ENCODE measurements at places on chromosomes 13 and 19.
A peak's percentile ranks its signal among the peaks of the same experiment; 100 is the strongest.

DNA sequence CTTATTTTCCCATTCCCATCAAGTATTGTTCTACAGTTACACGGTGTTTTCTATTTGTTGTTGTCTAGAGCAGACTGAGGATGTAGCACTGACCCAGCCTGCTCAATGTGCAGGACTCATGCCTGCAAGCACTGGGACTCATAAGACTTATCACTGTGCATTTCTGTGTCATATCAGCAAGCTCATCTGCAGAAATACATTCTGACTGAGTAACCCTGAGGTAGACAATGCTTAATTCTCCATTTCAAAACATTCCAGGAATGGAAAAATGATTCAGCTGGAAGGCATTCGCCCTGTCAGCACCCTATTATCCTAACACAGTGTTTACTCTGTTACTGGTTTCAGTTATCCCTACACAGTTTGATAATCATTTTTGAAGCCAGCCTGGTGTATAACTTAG lies 2506.4 kb downstream of the PCDH9 start:
- no peak for DNase-seq

GRCh38 chr19:56727677-56728076 lies 56.1 kb upstream of the ZNF835 start:
- no peak for DNase-seq

- no peak for DNase-seq
These were observed 3.1 kb downstream of the ATP12A start for GRCh38 chr13:24683351-24683750.

DNA sequence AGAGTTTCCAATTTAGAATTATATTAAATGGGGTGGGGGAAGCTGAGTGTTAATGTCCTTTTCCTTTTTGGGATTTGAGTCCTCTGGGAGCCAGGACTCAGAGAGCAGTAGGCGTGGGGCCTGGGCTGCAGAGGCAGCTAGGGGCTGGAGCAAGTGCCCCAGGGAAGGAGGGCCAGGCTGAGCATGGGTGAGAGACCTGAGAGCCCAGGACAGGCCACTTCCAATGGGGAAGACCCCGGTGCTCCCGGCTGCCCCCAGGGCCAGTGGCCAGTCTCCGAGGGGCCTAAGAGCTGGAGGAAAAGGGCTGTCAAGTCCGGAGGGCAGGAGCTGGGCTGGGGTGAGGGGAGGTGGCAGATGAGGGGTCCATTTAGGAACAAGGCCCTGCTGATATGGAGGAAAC lies 371.5 kb downstream of the ZNF536 start:
- no peak for DNase-seq

GRCh38 chr19:14916848-14917247 lies 24.4 kb upstream of the OR7C2 start:
- no peak for DNase-seq

DNA sequence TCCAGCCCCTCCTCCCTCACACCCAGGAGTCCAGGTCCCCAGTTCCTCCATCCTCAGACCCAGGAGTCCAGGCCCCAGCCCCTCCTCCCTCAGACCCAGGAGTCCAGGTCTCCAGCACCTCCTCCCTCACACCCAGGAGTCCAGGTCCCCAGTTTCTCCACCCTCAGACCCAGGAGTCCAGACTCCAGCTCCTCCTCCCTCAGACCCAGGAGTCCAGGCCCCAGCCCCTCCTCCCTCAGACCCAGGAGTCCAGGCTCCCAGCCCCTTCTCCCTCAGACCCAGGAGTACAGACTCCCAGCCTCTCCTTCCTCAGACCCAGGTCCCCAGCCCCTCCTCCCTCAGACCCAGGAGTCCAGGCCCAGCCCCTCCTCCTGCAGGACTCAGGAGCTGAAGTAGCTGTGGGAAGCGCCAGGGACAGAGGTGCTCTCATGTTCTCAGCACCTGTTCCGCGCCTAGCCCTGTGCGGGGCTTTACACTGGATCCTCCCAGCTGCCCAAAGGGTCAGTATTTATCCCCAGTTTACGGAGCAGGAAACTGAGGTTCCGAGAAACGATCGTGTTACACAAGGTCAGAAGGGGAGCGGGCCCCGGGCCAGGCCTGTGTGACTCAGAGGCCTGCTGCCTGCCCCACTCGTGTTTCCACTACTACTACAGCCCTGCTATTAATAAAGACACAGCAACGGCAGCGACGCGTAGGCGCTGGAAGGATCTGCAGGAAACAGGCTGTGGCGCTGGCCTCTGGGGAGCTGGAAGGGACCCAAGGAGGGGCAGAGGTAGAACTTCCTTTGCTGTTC lies 1.7 kb upstream of the SBK3 start:
- DNase-seq = no peak

- DNase-seq = no peak
These were observed 4.1 kb downstream of the CCDC70 start for GRCh38 chr13:51865838-51866237.

DNA sequence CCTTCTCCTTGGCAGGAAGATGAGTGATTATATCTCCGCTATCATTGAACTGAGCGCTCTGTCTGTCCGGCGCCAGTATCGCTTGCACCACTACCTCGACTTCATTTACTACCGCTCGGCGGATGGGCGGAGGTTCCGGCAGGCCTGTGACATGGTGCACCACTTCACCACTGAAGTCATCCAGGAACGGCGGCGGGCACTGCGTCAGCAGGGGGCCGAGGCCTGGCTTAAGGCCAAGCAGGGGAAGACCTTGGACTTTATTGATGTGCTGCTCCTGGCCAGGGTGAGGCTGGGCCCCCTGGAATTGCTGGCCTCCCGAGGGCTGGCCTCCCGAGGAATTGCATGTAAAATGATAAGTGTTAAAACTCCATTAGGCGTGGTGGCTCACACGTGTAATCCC lies 32.1 kb downstream of the CYP4F22 start:
- DNase-seq = no peak

GRCh38 chr19:32380269-32380668 lies 25.3 kb upstream of the DPY19L3 start:
- DNase-seq = no peak

DNA sequence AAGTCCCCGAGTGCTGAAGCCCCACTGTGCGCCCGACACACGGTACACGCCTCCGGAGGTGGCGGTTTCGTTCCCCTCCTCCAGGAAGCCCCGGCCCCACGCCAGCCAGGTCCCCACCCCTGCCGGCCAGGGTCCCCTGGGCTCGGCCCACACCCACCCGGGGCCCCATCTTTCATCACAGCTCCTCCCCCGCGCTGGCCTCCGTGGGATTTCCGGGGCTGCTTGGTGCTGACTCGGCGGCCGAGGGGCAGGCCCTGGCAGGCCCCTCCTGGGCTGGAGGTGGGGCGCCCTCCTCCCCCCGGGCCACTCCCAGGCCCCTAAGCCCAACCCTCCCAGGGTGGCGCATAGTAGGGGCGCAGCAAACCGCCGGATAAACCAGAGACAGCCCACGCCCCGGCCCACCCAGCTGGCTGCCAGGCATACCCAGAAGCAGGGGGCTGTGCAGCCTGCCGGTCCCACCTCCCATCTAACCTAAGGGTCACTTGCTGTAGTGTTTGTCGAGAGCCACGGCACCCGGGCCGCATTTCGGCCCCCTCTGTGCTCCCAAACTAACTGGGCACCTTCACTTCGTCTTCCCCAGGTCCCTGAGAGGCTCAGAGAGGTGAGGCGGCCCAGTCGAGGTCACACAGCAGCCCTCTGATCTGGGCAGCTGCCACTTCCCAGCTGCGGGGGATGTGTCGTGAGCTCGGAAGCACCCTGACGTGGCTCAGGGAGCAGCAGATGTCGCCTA lies 6.6 kb downstream of the ZBTB7A start:
- DNase-seq = no peak

DNA sequence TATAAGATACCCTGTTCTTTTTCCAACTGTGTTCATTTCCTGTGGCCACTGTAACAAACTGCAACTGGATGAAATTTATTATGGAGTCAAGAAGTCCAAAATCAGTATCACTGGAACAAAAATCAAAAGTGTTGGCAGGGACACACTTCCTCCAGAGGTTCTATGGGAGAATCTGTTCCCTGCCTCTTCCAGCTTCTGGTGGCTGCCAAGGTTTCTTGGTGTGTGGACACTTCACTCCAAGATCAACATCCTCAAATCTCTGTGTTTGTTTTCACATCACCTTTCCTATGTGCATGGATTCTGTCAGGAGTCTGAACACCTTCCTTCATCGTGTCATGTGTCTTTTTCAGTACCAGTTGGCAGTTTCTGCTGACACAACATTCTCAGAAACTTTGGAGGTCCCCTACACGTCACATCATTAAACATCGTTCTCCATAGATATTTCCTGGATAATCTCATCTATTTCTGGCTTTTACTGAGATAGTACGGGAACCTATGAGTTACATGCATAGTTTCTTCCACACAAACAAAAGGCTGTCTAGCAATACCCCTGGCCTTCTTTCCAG lies 15.2 kb upstream of the EFNB2 start:
- DNase-seq = no peak

- DNase-seq = peak; percentile 60
These were observed 14.7 kb upstream of the ADGRE5 start for GRCh38 chr19:14366529-14366928.

DNA sequence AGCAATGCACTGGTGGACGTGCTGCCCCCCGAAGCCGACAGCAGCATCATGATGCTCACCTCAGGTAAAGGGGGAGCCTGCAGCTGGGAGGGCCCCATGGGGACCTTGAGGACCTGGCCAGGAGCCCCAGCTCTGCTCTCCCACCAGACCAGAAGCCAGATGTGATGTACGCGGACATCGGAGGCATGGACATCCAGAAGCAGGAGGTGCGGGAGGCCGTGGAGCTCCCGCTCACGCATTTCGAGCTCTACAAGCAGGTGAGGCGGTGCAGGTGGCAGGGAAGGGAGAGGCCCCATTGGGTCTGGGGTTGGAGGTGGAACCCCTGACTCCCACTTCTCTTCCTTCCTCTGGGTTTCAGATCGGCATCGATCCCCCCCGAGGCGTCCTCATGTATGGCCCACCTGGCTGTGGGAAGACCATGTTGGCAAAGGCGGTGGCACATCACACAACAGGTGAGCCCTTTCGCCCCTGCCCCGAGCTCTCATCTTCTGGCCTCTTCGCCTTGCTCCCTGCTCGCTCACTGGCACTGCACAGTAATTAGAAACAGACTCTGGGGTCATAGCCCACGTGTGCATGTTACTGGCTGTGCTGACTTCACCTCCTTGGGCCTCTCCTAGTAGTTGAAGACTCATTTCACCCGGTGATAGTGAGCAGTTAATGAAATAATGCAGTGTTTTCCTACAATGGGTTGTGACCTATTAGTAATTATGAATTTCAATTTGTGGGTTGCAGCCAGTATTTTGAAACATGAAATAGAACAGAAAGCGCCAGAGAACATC lies 3.6 kb downstream of the PSMC4 start:
- no peak for DNase-seq

DNA sequence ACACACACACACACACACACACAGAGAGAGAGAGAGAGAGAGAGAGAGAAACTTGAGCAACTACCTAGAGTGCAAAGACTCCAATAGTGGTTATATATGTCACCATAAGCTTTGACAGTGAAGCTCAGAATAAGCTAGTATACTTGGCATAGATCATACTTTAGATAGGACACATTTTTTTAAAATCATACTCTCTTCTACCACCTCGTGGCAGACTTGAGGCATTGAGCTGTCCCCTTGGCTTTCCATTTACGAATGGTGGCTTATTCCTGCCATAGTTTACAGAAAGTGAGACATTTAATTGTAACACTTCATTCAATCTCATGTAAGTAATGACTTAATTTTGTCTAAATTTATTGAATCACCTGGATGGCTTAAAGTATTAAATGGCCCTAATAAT lies 108.2 kb downstream of the EDNRB start:
- DNase-seq = peak; percentile 6

DNA sequence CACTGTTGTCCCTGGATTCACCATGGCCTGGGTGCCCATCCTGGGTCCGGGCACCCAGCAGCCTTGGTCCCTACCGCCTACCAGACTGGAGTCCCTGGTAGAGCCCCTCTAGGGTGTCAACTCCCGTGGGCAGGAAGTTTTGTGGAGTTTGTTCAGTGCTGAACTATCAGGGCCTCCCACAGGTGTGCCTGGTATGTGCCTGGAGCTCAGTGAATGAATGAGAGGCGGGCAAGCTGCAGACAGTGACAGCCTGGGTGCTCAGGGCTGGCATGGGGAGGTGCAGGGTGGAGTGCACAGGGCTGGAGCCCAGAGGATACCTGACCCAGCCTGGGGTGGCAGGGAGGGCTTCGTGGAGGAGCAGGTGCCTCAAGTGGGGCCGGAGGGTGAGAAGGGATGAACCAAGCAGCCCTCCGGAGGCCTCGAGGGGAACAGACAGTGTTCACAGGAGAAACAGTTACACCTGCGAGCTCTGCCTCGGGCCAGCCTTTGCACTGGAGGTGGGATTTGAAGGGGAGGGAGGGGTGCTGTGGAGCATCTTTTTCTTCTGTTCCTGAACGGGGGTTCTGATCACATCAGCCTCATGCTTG lies 29.6 kb downstream of the PAK4 start:
- DNase-seq = no peak

GRCh38 chr19:7168941-7169340 lies 99.4 kb downstream of the ZNF557 start:
- DNase-seq = no peak

GRCh38 chr13:112821340-112822055 lies 131.7 kb downstream of the ATP11A start:
- DNase-seq = no peak

- no peak for DNase-seq
These were observed 89.5 kb upstream of the RFC3 start for GRCh38 chr13:33728271-33729037.

GRCh38 chr19:13579388-13580060 lies 73.2 kb upstream of the CACNA1A start:
- no peak for DNase-seq

DNA sequence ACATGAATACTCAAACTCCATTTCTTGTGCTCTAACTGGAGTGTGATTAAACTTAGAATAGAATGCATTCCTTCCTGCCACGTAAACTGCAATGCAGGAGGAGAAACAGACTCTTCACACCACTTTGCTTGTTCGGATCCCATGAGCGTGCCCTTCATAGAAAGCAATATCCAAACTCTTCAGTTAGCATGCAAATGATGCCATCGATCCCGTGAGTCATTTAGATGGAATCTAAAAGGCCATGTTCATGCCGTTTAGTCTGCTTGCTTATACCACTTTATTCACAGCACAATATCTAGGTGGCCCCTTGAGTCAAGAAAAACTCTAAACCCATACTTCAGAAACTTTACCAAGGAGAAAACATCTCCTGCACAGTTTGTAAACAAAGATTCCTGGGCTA lies 225.8 kb downstream of the OXGR1 start:
- DNase-seq = no peak

All from erythroblast (primary cell).